K562 (cell line): ENCODE measurements at places on chromosomes 7 and 10. TPM values are rescaled to one million over a fixed set of nuclear protein-coding genes. Genes with fewer than 3 reads are reported as not detected.

DNA sequence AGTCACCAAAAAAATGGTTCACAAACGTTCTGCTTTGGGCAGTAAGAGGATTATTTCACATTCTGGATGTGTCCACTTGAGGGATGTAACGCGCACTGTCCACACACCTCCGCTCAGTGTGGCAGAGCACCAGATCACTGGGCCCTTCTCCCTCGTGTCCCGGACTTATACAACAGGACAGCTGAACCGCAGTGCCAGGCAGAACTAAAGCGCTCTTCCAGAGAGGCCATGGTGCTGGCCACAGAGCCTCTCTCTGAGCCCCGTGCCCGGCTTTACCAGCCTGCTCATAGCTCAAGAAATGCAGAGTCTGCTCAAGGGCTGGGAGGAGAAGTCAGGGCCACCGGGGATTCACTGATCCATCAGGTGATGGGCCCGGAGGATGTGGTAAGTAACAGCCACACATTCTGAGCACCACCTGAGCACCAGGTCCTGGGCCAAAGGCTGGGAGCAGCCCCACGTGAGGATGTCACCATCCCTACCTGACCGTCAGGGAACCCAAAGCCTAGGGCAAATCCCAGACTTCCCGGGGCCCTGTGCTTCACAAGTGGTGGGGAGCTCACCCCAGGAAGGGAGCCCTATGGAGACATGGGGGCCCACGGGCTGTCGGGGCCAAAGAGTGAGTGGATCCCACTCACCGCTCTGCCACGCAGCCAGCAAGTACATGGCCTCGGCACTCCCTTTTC, 74.9 kb downstream of the FAM53B start:
- DNase-seq, result no peak

DNA sequence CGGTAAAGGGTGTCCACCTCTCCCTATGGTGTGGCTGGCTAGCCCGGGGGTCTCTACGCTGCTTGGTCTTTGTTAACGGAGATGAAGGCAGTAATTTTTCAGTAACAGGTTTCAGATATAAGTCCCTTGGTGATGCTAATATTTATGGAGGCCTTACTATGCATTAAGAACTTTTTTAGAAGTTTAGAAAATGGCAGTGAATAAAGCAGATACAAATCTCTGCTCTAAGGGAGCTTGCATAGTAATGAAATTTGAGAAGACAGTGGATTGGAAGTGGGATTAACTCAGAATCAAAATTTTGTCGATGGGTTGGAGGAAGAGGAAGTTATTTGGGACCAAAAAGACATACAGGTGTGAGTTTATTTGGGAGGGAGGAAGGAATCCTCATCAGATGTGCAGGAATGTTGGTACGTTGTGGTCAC, 445 bp downstream of the SSBP1 start:
- DNase-seq, result no peak

Gene STEAP2
- not detected in 2 replicates for polyA plus RNA-seq

Gene LAMB4
- 0.12 TPM in 1 of 2 replicates, not detected in the other for polyA plus RNA-seq

DNA sequence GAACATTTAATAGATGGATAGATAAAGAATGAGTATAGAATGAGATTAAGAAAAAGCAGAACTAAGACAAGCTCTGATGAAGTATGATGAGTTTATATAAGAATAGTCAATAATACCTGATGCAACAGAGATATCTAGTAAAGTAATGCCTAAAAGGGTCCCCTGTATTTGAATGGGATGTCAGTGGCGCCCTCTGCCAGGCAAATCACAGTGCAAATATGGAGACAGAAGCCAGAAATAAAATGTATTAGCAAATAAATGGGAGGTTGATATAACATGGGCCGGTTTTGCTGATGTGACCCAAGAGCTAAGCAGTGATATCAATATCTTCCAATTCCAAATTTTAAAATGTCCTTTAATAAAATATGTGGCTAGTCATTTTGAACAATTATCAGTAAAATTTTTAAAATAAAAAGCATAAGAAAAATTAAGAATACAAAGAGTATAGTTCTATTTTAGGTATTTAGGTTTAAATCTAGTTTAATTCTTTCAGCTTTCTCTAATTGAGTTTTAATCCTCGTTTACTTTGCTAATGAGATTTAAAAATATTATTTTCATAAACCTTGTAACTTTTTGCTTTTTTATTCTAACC, 62.6 kb downstream of the ADK start:
- DNase-seq, result peak; percentile 53

DNA sequence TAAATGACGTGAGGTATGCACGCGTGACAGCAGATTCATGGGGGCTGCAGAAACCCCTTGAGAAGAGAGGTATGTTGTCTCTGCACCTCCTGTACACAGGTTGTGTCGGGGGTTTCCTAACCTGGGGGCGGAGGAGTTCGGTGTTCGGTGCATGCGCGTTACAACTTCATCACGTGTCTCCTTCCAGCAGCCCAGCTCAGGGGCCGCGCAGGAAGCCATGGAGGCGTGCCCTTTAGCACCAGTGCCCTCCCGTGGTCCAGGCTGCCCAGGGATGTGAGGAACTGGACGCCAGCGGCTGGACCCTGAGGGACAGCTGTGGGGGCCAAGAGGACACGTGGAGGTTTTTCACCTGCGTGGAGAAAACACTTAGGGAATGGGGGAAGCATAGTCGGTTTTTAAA, 186.4 kb downstream of the EBF3 start:
- no peak for DNase-seq

Gene PNLIPRP1
- polyA plus RNA-seq, result not detected in 2 replicates

Gene CFAP70
- 1.1 and 1.3 TPM in 2 replicates for polyA plus RNA-seq

DNA sequence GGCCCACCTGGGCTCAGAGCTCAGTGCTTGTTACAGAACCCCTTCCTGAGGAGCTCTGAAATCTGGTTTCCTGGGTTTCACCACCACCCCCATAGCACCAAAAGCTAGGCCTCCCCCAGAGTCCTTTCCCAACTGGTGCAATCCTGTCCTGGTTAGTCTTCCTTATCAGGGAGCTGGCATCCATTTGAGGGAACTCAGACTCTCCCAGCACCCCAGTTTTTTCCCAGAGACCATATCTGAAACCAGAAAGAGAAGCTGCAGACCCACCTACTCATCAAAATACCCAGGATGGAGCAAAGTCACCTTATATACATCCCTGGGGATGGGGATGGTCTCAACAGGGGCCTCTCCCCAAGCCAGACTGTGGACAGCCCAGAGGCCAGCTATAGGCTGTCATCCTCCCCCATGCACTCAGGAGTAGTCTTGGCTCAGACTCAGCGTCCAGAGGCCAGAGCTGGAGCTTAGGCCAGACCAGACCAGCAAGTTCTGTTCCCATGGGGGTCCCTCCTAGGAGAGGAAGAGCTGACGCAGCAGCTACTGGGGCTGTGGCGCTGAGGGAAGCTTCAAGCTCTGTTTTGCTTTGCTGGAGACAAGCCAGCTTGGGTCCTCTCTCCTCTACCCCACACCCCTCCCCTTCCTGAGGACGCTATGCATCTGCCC, 3.0 kb downstream of the TBATA start:
- no peak for DNase-seq

Gene LIPF
- polyA plus RNA-seq, result not detected in 2 replicates

Gene DLX6
- not detected in 2 replicates for polyA plus RNA-seq

DNA sequence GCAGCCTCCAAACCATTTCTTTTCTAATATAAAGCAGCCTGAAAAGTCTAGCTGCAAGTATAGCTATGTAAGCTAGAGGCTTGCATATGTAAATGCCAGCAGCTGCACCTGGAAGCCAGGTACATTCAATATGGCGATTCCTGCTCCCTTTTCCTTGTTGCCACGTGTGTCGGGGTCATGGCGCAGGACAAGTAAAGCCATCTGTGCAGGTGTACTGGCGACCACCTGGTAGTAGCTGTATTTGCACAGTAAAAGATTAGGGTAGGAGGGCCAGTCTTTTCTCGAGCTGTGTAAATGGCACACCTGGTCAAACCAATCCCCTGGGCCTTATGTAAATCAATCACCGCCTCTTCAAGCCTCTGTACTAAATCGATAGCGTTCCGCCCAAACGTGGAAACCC, 484.5 kb downstream of the MAGI2 start:
- DNase-seq, result no peak

GRCh38 chr10:110241407-110241806, 34.0 kb downstream of the MXI1 start:
- no peak for DNase-seq

DNA sequence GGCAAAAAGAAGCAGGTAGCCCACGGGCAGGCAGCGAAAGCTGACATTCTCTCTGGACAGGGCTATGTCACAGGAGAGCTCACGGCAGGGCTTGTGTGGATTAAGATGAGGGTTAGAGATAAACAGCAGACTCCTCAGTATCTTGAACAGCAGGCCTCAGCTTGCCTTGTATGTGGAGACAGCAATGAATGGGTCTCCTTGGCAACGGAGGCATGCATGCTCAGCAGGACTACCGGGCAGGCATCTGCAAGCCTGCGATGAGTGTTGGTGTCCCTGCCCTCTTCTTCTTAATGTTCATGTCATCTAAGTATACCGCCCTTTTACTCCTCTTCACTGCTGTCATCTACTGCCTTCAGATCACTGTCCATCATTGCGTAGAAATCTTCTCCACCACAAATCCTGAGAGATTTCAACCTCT, 81.9 kb upstream of the C1GALT1 start:
- DNase-seq, result peak; percentile 96
